NCI-H1417 (cell line): ENCODE measurements at places on chromosomes 16 and 17.
A peak's percentile ranks its signal among the peaks of the same experiment; 100 is the strongest.

DNA sequence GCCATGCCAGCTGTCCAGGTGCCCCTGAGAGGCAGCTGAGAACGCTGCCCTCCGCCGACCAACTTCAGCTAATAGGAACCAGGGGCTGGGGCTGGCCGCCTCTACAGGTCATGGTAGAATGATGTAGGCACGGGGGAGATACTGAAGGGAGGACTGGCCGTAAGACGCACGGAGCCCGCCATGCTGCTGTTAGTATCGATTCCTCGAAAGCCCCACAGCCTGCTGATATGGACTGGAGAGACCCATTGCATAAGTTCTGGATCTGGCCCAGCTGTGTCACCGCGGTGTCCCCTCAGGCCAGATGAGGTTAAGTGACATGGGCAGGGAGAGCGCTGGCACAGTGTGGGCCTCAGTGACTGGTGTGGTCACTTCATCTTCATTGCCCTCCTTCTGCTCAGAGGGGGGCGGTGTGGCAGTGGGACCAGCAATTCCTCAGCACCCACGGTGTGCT, 75.6 kb downstream of the AMFR start:
- no peak for DNase-seq

DNA sequence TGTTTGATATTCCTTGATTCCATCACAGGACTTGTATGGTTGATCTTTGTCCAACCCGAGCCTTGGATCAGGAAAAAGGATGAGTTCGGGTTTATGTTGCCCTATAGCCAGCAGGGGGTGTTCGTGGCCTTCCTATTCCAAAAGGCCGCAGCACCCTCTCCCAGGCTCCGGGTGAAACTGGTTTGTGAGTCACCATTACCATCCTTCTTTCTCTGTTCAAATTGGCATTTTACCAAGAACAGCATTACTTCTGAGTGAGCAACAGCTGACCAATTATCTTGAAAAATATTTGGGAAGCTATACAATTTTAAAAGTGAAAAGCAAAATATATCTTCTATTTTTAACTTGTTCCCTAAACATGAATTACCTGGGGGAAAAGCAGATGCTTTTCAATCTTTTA, 24.3 kb upstream of the KRT20 start:
- DNase-seq: peak; percentile 94

DNA sequence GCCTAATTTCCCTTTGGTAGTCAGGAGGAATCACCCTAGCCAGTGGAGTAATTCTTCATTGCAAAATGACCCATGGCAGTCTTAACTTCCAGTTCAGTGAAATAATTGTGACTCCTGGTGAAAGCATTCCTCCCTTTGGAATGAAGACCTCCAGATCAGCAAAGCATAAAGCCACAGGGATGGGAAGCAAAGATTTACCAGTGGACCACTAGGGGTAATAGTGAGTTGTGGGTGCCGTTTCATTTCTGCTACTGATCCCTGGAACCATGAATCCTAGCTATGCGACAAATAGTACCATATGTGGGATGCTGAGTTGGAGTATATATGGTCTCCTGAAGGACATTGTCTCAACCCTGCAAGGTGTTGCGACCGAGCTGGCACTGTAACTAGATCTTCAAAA, 13.7 kb downstream of the DYNLL2 start:
- DNase-seq: no peak

DNA sequence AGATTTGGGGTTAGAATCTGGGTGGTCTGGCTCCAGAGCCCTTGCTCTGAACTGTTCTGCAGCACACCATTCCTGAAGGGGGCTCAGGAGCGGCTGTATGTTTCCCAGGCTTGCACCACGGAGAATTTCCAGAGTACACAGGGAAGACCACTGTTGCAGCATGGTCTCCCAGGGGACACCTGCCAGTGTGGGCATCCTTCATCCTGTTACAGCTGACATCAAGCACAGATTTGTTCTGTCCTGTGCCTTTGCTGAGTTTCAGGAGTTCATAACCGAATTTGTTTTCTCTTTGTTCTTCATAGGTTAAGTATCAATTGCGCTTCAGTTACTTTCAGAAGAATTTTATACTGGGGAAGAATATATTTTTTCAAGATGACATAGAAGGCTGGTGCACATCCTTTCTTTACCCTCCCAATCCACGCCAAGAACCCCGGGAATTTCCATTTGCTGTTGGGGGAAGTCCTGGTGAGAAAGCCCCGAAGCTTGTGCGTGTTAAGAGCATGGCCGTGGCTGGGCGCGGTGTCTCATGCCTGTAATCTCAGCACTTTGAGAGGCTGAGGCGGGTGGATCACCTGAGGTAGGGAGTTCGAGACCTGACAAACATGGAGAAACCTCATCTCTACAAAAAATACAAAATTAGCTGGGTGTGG, 26.3 kb upstream of the ABCA3 start:
- DNase-seq: no peak

DNA sequence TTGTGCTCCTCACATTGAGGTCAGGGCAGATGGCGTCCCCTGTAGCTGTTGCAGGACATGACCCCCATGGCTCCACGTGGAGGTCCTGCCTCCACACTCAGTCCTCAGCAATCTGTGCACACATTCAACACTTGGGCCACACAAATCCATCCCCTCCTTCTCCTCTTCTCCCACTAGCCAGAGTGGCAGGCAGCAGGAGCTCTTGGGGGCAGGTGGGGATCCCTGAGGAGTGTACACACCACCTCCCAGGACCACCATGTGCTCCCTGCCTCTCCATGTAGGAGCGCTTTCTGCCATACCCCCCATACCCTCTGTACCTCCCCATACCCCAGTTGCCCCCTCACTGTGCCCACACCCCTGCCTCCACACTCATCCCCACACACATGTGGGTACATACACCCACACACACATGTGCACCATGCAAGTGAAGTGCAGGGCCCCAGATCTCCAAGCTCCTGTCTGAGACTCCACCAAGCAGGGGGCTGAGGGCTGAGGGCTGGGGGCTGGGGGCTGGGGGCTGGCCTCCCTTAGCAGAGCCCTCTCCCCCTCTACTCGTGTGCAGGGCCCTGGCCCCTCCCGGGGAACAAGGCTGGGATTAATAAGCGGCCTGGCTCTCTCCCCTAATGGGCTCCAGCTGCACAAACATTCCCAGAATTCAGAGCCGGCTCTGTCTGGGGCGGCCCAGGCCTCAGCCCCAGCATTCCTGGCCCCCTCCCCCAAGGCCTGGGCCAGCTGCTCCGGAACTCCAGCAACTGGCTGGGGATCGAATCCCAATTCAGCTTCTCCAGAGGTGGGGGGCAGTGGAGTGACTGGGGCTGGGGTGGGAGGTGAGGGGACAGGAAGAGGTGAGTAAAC, 48.2 kb upstream of the MEIOC start:
- peak; percentile 94 for DNase-seq

DNA sequence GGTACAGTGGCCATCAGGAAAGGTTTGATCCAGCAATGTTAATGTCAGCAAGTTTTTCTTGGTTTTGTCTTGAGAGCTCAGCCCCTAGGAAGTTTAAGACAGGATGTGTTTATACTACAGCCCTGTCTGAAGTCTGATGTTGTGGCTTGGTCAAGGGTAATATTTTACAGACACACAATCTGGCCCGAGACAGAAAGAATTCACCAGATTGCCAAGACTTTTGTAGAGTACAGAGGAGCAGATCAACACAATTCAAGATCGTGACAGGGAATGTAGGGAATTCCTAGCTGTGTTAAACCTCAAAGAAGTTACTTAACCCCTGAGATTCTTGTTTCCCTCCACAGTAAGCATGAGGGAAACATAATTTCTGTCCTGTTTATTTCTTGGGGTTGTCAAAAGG, 63.1 kb downstream of the SHISA9 start:
- DNase-seq: no peak

DNA sequence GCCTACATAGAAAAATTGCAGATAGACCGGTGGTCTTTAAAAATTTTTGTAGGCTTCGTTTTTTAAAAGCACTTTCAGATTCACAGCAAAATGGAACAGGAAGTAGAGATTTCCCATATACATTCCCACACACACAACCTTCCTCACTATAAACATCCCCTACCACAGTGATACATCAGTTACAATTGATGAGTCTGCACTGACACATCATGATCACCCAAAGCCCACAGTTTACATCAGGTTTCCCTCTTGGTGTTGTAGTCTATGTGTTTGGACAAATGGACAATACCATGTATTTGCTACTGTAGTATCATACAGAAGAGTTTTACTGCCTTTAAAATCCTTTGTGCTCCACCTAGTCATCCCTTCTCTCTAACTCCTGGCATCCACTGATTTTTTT, 113.9 kb upstream of the ADAMTS18 start:
- no peak for DNase-seq

GRCh38 chr17:64004903-64005733, 7.0 kb downstream of the PRR29 start:
- no peak for DNase-seq

DNA sequence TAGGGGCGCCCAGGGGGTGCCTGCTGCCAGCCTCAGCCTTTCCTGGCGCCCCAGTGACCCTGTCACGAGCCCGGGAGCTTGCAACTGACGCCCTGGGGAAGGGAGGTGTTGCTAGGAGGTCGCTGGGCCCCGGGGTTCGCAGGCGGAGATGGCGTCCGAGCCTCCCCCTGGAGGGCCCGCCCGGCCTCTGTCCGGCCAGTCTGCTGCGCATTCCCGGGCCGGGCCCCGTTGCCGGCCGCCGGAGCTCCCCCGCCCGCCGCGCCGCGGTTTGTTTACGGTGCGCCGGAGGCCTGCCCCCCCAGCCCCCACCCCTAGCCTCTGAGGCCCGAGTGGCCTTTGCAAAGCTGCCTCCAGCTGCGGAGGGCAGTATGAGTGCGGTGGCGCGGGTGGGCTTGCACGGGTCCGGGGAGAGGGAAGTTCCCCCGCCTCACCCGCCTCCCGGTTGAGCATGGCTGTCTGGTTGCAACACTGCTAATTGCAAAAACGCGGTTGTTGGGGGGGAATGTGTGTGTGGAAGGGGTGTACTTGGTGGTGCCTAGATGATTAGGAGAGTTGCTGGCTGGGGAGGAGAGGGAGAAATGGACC, 514 bp downstream of the THRA start:
- DNase-seq: peak; percentile 63

GRCh38 chr16:70576431-70577255, 53.0 kb downstream of the SF3B3 start:
- peak; percentile 8 for DNase-seq
